ENCODE measurements at places on chromosomes 1 and 21. TPM values are rescaled to one million over a fixed set of nuclear protein-coding genes. Genes with fewer than 3 reads are reported as not detected.

- no peak for DNase-seq
These were observed 99.1 kb upstream of the GFI1 start for GRCh38 chr1:92585831-92586230.

DNA sequence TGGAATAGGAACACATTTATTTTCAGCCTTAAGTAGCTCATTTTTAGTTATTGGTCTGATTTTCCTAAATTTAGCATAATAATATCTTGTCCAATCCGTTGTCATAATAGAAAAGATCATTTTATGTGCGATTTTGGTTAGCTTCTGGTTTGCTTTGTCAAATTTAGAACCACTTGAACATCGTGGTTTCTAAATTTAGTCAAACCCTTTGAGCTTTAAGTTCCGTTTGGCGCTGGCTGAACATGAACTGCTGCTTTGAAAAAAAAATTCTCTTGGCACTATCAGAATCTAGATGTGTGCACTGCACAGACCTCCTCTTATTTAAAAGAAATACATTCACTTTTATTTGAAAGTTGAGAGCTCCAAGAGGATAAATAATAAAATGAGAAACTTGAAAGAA, 370.6 kb downstream of the PTPRC start:
- peak; percentile 26 for DNase-seq

GRCh38 chr1:21232044-21232443, 55.3 kb upstream of the EIF4G3 start:
- DNase-seq, result no peak

NUF2 gene
- 56.5 TPM for total RNA-seq

AGRN gene
- total RNA-seq, result 112 TPM

MEGF6 gene
- 6.8 TPM for total RNA-seq

Data from activated T-cell treated with anti-CD3 and anti-CD28 coated beads, Interleukin-2, amount 50 U/mL, for 72 hours (primary cell).